Activated T-cell treated with anti-CD3 and anti-CD28 coated beads, Interleukin-2, amount 50 U/mL, for 48 hours (primary cell): ENCODE measurements at places on chromosomes 2 and 18.

DNA sequence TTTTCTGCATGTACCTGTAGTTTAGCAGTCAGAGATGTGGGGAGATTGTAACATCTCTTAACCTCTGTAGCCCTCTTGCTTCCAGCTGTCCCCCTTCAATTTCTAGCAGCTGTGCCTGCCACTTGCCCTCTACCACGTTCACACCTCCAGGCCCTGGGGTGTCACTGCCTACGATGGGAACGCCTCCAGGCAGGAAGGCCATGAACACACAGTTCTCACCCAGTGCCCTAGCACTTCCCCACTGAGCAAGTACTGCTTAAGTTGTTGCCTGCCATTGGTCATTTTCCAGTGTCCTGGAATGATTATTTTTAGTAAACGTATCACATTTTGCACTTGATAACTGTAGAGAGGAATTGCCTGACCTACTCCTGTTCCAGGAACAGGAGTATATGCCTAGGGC lies 77.1 kb upstream of the B3GNT7 start:
- no peak for DNase-seq

GRCh38 chr2:7473135-7473771 lies 556.0 kb downstream of the RNF144A start:
- DNase-seq = no peak

- no peak for DNase-seq
Measured at GRCh38 chr2:85926931-85927661, 38.3 kb upstream of the ST3GAL5 start.

GRCh38 chr18:73824671-73825070 lies 323.0 kb downstream of the FBXO15 start:
- DNase-seq = no peak
